ENCODE measurements at places on chromosomes 13 and 19. TPM values are rescaled to one million over a fixed set of nuclear protein-coding genes. Genes with fewer than 3 reads are reported as not detected.

The ANGPTL4 gene
- 9.5 TPM for total RNA-seq

The CCNA1 gene
- total RNA-seq, result not detected

GRCh38 chr13:45398877-45399276, 19.3 kb downstream of the SLC25A30 start:
- DNase-seq, result no peak

GRCh38 chr13:69619651-69620050, 488.0 kb upstream of the ATXN8OS start:
- no peak for DNase-seq

- no peak for DNase-seq
These were observed 271.4 kb downstream of the DLEU7 start for GRCh38 chr13:50572129-50572528.

- DNase-seq, result no peak
These were observed 34.5 kb downstream of the UFM1 start for GRCh38 chr13:38384171-38384570.

- no peak for DNase-seq
These were observed 198.2 kb downstream of the DNAJC15 start for GRCh38 chr13:43221611-43222010.

DNA sequence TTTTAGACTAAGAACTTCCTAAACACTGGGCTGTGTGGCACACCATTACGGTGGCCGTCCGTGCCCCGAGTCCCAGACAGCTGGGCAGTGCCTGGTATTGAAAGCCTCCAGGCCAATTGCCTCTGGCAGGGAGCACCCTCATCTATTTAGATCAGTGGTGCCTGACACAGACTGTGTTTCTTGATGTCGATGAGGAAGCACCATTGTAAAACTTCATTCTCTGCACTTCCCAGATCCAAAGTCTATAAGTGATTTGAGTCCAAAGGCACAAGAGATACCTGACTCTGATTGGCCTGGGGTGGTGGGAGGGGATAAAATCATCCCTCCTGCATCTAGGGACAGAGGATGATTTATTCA, 8.5 kb upstream of the STK24 start:
- peak; percentile 40 for DNase-seq

DNA sequence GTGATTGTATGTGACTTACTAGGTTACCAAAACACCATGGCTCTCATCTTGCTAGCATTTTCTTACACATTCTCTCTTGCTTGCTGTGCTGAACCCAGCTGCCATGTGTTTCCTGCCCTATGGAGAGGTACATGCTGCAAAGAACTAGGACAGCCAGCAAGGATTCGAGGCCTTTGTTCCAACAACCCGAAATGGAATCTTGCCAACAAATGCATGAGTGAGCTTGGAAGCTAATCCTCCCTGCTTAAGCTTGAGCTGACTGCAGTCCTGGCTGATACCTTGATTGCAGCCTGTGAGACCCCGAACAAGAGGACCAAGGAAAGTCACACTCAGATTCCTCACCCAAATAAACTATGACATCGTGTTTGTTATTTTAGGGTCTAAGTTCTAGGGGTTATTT, 651.2 kb downstream of the SLITRK6 start:
- DNase-seq, result no peak

The ELL gene
- 17.8 TPM for total RNA-seq

- DNase-seq, result no peak
These were observed 64.8 kb downstream of the SOX1 start for GRCh38 chr13:112131713-112132113.

The PSG6 gene
- not detected for total RNA-seq

DNA sequence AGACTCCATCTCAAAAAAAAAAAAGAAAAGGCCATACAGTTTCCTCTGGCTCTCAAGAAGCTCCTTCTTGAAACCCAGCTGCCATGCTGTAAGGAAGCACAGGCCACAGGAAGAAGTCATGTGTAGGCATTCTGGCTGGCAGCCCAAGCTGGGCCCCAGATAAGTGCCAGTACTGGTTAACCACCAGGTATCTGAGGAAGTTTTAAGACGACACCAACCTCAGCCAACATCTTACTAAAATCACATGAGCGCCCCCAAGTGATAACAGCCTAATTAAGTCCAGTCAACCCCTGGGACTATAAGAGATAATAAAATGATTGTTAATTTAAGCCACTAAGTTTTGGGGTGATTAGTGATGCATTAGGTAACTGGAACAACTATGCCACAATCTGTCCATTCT, 27.4 kb upstream of the AKT2 start:
- no peak for DNase-seq

- DNase-seq, result no peak
These were observed 19.8 kb upstream of the CEACAM4 start for GRCh38 chr19:41646589-41647204.

The ZNF723 gene
- not detected for total RNA-seq

The SWSAP1 gene
- total RNA-seq, result 3.4 TPM

The ZNF585A gene
- total RNA-seq, result 10.1 TPM

DNA sequence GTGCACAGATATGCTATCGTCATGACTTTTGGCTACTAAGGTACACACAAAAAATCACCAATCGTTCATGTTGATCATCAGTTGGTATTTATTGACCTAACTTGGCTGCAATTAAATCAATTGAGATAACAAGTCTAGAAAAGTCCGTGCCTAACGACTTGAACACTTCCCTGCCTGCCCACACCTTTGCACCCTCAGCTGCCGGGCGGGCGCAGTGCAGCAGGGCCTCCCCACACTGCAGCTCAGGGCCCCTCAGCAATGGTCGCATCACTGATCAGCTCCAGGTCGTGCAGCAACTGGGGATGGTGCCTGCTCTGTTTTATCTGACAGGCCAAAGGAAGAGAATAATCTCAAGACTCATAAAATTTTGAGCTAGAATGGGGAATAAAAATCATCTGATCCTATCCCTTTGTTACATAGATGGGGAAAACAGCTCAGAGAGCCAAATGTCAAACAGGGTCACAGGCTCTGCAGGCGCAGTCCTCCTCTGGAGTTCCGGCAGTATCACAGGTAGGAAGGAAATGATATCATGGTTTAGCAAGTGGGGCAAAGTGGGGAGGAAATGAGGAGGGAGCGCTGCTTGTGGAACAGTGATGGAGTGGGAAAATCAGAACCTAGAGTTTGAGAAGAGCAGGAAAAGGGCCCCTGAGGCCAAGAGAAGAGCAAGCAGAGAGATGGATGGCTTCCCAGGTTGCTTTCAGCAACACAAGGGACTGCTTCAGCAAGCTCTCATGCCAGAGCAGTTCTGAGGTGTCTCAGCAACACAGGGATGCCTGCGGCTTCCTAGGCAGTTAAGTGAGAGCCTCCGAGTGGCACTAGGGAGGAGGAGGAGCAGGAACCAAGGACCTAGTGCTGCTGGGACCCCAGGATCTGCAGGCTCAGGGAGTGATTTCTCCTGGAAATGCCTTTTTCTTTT, 57.5 kb downstream of the SLC7A1 start:
- DNase-seq, result no peak

GRCh38 chr19:10747674-10748073, 29.8 kb downstream of the DNM2 start:
- DNase-seq, result peak; percentile 68

The CLDN10 gene
- not detected for total RNA-seq

DNA sequence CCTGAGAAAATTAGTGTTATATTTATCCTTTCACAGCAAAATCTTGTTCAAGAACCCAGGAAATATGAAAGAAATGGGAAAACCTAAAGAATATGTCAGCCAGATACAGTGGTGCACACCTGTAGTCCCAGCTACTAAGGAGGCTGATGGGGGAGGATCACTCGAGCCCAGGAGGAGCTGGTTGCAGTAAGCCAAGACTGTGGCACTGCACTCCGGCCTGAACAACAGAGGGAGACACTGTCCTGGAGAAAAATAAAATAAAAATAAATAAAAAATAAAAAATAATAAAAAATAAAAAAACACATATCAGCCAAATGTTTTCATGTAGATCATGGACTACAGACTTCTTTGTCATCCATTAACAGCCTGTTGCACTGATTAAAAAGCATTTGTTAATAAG, 244.8 kb upstream of the KLHL1 start:
- no peak for DNase-seq

GRCh38 chr13:94470126-94470525, 9.4 kb downstream of the DCT start:
- no peak for DNase-seq

- no peak for DNase-seq
These were observed 63.4 kb upstream of the KPNA3 start for GRCh38 chr13:49855930-49856329.

- no peak for DNase-seq
These were observed 48.6 kb upstream of the ARHGEF7 start for GRCh38 chr13:111066544-111066943.

The ZNF573 gene
- 5.4 TPM for total RNA-seq

DNA sequence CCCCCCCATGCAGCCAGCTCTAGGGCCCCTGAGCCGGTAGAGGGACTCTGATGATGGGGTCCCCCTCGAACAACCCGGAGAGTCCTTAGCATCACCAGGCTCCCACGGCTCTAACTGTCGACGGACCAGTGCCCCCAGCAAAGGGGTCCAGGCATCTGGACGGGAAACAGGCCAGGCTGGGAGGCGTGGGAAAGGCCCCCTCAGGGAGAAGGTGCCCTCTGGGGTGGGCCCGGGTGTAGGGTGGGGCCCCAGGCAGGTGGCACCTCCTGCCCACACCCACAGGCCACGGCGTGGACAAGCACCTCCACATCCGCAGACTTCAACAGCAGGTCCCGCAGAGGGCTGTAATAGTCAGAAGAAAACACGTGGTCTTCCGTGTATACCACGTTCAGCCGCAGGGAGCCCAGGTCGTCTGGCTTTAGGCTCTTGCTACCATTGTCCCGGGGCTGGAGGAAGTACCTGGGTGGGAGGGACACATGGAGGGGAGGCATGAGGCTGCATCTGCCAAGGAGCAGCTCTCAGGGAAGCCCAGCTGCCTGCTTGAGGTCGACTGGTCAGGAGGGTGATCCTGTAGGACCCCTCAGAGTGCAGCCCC, 44.7 kb upstream of the C13orf46 start:
- no peak for DNase-seq
